ENCODE measurements at places on chromosomes 1 and 21. TPM values are rescaled to one million over a fixed set of nuclear protein-coding genes. Genes with fewer than 3 reads are reported as not detected.

Gene BACE2
- polyA plus RNA-seq, result 0.08 TPM

Gene WDR64
- polyA plus RNA-seq, result not detected

Gene DMRTA2
- polyA plus RNA-seq, result 0.22 TPM

Gene SOX13
- polyA plus RNA-seq, result 1.7 TPM

Gene SLC45A1
- polyA plus RNA-seq, result 13.7 TPM
